ENCODE measurements at places on chromosomes 16 and 17. TPM values are rescaled to one million over a fixed set of nuclear protein-coding genes. Genes with fewer than 3 reads are reported as not detected.

PLXDC1 gene
- 6.6 TPM for total RNA-seq

AIPL1 gene
- total RNA-seq = not detected

TLCD1 gene
- 2.9 TPM for total RNA-seq

TMEM92 gene
- 0.74 TPM for total RNA-seq

TCAP gene
- 0.49 TPM for total RNA-seq

TMEM107 gene
- total RNA-seq = 20.6 TPM

ZFP3 gene
- total RNA-seq = 3.4 TPM

PIK3R5 gene
- 10.6 TPM for total RNA-seq

TBX2 gene
- 9.8 TPM for total RNA-seq

C17orf107 gene
- total RNA-seq = 1.7 TPM

TBC1D3D gene
- total RNA-seq = not detected

KIF19 gene
- total RNA-seq = 5.6 TPM

CACNG5 gene
- total RNA-seq = not detected

PIRT gene
- total RNA-seq = 6.4 TPM

TRIM25 gene
- total RNA-seq = 70.0 TPM

C16orf89 gene
- 4.4 TPM for total RNA-seq

NPIPA3 gene
- not detected for total RNA-seq

KRTAP1-1 gene
- not detected for total RNA-seq

TEDC2 gene
- total RNA-seq = 2.5 TPM

LAT gene
- total RNA-seq = 4.7 TPM

OTOP3 gene
- total RNA-seq = 0.74 TPM

PIPOX gene
- 1.7 TPM for total RNA-seq

WFIKKN1 gene
- 3.2 TPM for total RNA-seq

ARL5C gene
- total RNA-seq = not detected

SCARF1 gene
- total RNA-seq = 26.3 TPM

ZNF594 gene
- 13.8 TPM for total RNA-seq

INO80E gene
- 32.7 TPM for total RNA-seq

ITGA2B gene
- total RNA-seq = 2.0 TPM

ATP2A1 gene
- total RNA-seq = not detected

RAB37 gene
- total RNA-seq = 7.1 TPM

DPEP3 gene
- not detected for total RNA-seq

LITAFD gene
- total RNA-seq = not detected

KRTAP3-1 gene
- not detected for total RNA-seq

SRR gene
- total RNA-seq = 13.5 TPM

DLX4 gene
- 1.2 TPM for total RNA-seq

COASY gene
- 24.8 TPM for total RNA-seq

MT3 gene
- 12.8 TPM for total RNA-seq

HSD11B2 gene
- total RNA-seq = 30.2 TPM

FAM83G gene
- 36.1 TPM for total RNA-seq

SLC2A4 gene
- total RNA-seq = 3.2 TPM

SPNS2 gene
- total RNA-seq = 79.3 TPM

SPATA20 gene
- 73.4 TPM for total RNA-seq

WSCD1 gene
- total RNA-seq = 2.0 TPM

TEKT5 gene
- total RNA-seq = not detected

GAS2L2 gene
- total RNA-seq = not detected

SLC22A31 gene
- not detected for total RNA-seq

KRT36 gene
- total RNA-seq = not detected

HOXB6 gene
- 1.2 TPM for total RNA-seq

P3H4 gene
- 11.5 TPM for total RNA-seq

C1QTNF1 gene
- 30.7 TPM for total RNA-seq

GNAO1 gene
- total RNA-seq = 16.2 TPM

CRHR1 gene
- total RNA-seq = 4.2 TPM

KRT31 gene
- not detected for total RNA-seq

SOST gene
- not detected for total RNA-seq

ERCC4 gene
- total RNA-seq = 8.6 TPM

KRTAP4-4 gene
- not detected for total RNA-seq

MEOX1 gene
- total RNA-seq = 4.7 TPM

CDRT15 gene
- total RNA-seq = not detected

MRPS23 gene
- total RNA-seq = 6.9 TPM

Measured in vagina (tissue), 2 donors.